ENCODE measurements at places on chromosomes 7 and 10.

DNA sequence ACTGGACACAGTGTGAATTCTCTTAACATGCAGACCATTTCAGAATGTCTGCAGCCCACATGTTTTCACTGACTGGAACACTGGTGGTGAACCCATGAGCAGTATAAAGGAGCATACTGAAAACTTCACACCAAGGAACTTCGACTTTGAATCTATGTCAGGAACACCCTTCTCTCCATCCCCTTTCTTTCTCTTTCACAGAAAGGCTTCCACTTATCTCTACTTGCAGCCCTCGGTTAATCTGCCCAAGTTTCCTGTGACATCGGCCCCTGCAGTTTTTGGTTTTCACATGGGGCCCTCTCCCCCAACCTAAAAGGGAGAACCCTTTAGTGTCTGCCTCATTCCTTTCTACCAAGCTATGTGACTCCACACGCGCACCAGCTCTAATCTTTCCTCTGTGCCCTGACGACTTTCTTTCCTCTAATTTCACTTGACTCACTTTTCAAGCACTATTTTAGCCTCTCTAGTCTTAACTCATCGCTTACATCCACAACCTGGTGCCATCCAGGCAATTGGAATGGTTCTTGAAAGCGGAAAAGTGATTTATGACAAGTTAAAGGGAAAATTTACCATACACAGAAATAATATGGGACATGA lies 70.1 kb downstream of the RELN start:
- no peak for DNase-seq

DNA sequence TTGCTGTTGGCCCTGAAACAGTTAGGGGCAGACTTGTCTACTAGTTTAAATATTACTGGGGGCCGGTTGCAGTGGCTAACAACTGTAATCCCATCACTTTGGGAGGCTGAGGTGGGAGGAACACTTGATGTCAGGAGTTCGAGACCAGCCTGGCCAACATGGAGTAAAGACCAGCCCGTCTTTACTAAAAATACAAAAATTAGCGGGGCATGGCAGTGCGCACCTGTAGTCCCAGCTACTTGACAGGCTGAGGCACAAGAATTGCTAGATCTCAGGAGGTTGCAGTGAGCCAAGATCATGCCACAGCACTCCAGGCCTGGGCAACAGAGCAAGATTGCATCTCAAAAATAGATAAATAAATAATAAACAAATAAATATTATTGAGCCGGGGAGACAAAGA lies 7.6 kb downstream of the ITGB8 start:
- no peak for DNase-seq

DNA sequence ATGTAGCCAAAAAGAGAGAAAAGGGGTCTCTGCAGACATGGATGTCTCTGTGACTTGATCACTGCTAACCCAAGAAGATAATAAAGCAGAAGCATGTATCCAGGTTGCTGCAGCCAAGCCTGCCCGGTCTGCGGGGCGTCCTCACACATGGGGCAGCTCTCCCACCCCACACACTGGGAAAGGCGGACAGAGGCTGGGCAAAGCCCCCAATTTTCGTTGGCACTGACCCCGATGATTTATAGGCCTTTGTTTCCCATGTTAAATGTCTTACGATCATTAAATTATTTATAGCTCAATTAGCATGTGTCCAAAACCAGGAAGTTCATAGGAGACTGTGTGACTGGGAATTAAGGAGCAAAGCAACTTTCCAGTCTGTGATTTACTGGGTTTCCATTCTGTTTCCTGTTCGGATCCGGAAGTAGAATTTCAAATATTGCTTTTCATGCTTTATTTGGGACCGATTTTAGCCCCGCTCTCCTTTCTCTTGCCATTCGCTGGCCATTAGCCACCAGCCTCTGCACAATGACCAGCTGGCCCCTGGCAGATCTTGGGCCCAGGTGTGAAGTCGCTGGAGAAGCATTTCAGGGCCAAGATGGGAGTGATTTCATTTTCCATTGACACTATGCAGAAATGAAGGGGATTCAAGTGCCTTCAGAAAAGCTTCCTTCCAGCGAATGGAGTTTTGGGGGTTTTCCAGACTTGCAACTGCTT lies 91.6 kb downstream of the EGFR start:
- no peak for DNase-seq

DNA sequence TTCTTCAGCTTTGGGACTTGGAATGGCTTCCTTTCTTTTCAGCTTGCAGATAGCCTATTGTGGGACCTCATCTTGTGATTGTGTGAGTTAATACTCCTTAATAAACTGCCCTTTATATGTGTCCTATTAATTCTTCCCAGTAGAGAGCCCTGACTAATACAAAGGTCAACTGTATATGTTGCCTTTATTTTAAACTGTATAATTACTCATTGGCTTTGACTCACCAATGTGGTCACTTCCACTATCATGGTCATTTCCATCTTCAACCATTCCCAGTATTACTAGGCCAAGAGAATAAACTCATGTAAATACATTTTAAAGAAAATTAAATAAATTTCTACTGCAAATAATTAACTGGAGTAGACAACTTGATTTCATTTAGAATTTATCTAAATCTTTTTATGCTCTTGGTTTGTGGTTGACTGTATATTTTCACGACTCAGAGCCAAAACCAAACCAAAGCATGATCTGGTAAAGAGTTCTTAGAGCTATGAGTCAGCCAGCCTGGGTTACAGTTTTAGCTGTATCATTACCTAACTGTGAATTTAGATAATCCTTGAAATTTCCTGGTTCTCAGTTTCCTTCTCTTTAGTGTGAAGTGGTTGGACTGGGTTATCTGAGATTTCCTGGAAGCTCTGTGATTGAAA lies 188.4 kb downstream of the PPP1R3A start:
- DNase-seq = no peak

Measured in stimulated activated CD8-positive, alpha-beta memory T cell treated with anti-CD3 and anti-CD28 coated beads, Interleukin-4, amount 100 ng/mL, for 1 hour (primary cell).